ENCODE measurements at places on chromosomes 12 and 14. TPM values are rescaled to one million over a fixed set of nuclear protein-coding genes. Genes with fewer than 3 reads are reported as not detected.

The C14orf119 gene
- total RNA-seq: 55.2 TPM

The ABCD2 gene
- total RNA-seq: not detected

The CISTR gene
- 1.4 TPM for total RNA-seq

The RNU4-1 gene
- 6,066 TPM for total RNA-seq

The TNS2 gene
- 112 TPM for total RNA-seq

The MGP gene
- 0.26 TPM for total RNA-seq

Data from endothelial cell (in vitro differentiated cells).